ENCODE measurements at places on chromosomes 4 and X.

- DNase-seq: no peak
Observed at GRCh38 chr4:53601251-53601764, 10.0 kb upstream of the LNX1 start.

GRCh38 chr4:102454981-102455685 is 46.0 kb upstream of the NFKB1 start:
- DNase-seq: no peak

DNA sequence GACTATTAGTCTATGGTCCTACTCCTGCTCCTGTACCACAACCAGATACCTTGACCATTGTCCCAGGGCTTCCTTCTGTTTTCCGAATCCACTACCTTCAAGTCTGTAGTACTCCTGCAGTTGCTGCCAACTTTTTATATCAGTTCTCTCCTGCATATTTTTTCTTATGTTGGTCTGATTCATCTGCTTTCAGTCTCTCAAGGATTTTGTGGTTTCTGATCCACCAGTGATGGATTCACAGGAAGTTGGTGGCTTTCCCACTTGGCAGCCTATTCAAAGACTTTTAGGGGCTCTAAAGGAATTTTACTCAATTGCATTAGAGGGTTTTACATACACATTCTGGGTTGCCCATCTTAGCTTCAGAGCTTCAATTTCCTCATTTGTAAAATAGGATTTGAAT is 23.6 kb downstream of the KIF4A start:
- no peak for DNase-seq

DNA sequence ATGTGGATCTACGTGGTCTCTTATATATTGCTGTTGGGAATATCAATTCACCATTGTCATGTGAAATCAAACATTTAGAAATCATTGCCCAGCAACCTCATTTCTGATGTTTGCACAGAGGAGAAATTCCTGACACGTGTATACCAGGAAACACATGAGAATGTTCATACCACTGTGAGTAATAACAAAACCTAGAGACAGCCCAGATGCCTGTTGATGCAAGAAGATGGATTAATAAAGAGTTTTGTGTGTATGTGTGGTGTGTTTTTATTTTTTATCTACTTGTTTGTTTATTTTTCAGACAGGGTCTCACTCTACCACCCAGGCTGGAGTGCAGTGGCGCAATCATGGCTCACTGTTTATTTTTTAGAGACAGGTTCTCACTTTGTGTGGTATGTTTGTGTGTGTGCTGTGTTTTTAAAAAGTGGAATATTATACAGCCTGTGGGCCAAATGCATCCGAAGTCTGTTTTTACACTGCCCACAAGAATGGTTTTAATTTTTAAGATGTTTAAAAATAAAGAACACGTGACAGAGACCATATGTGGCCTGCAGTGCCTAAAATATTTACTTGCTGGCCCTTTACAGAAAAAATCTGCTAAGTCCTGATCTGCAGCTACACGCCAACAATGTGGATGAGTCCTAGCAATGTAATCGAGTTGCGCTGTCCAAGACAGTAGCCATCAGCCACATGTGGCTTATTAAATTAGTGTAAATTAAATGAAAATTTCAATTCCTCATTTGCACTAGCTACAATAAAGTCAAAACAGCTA is 39.2 kb downstream of the TXLNG start:
- DNase-seq: no peak

DNA sequence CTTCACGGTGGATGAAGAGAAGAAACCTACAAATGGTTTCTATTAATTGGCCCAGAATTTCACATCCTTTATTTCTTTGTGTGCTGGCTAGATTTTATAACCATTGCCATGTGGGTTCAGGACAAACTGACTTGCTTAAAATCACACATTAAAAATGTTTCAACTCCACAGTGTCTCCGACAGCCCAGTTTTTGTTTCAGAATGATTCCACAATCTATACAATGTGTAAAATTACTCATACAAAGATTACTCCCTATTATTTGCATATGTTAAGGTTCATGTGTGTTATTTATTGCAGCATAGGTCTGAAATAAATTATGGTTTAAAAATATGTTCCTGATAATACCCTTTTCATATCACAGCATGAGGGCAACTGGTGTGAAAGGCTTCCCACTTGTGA is 20.6 kb downstream of the DCHS2 start:
- no peak for DNase-seq

GRCh38 chr4:1337376-1337831 is 9.6 kb upstream of the UVSSA start:
- peak; percentile 46 for DNase-seq
